GM12892 (cell line): ENCODE measurements at places on chromosomes 4 and X.

GRCh38 chr4:141885112-141885511, 248.7 kb downstream of the IL15 start:
- no peak for DNase-seq

DNA sequence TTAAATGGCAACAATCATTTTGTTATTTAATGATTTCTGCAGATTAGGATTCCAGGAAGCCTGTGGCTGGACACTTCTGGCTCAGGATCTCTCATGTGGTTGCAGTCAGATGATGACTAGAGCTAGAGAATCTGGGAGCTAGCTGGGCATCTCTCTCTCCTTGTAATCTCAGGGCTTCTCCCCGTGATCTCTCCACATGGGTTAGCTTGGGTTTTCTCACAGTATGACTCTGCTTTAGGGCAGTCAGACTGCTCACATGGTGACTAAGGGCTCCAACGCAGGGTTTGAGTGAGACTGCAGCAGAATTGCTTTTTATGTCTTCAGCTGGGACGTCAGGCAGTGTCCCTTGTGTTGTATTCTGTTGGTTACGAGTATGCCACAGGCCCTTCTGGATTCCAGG, 361.4 kb downstream of the CBLL2 start:
- DNase-seq = no peak

DNA sequence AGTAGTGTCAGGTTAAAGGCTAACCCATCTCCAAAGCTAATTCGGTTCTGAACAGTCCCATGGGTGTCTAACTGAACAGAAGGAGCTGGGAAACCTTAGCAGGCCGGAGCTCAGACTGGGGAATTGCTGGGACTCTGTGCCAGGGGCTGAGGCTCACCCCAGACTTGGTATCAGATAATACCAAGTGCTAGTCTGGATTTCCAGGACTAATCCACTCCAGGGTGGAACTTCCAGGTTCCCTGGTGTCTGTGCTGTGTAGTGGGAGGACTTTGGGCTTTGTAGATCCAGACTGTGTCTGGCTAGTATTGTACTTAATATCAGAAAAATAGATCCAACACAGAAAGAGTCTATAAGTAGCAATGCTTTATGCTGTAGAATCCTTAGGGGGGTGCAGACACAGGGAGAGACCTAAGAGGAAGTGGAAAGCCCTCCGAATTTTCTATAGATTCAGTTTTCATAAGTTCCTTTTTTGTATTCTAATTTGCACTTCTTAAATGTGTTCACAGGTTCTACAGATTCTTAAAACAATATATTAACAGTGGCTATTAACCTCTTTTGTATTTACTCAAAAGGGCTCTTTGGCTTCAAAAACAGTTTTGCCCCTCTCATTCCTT, 4.1 kb downstream of the ZNF827 start:
- DNase-seq = no peak

GRCh38 chr4:184574861-184575260, 74.4 kb downstream of the CASP3 start:
- no peak for DNase-seq

DNA sequence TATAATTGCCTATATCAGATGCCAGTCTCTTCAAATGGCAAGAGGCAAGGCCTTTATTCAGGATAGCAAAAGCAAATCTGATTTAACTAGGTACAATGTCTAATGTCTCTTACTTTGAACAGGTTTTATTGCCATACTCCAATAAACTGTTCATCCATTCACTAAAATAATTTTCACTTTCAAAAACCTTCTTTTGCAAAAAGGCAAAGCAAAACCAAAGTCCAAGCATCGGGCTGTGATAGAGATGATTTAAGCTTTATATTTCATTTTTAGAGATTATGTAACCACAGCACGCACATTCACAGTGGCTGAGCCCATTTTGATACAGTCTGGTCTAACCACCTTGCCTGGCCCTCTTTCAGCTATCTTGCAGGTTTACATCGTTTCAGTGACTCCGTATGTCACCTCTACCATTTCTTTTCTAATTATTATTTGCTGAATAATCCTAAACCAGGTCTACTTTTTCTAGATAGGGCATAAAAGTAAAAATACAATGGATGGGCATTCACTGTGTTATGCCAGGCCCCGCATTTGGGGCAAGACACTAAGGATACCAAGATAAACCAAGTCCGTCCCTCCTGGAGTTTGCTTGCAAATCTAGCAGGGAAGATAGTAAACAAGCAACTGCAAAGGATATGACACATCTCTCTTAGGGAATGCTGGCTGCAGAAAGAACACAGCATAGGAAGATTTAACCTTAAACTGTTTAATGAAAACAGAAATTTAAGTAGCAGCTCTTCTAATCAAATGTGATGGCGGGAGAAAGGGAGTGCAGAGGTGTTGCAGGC, 1.8 kb downstream of the CASP3 start:
- DNase-seq = no peak

- DNase-seq = no peak
These were observed 9.7 kb upstream of the GEMIN8 start for GRCh38 chrX:14039344-14039743.

- no peak for DNase-seq
These were observed 348.8 kb downstream of the GBA3 start for GRCh38 chr4:23041501-23041900.

GRCh38 chr4:158428242-158428641, 93.4 kb upstream of the RXFP1 start:
- DNase-seq = no peak

GRCh38 chr4:136985683-136986082, 546.6 kb downstream of the PCDH18 start:
- no peak for DNase-seq

DNA sequence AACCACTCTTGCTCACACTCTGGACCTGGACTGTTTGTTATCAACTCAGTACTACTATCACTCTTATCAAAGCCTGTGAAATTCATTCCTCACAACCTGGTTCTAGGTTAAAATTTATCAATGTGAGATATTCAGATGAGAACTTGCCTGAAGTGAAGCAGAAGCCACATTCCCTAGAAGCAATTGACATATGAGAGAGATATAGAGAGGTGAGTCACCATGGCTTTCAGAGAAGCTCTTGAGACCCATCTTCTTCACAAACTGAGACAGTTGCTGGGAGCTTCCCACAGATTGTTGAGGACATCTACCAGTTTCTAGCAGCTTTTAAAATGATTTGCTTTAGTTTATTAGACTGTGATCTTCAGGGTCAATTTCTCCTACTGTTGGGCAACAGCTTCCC, 316.9 kb upstream of the TET2 start:
- DNase-seq = no peak

- DNase-seq = no peak
These were observed 1360.0 kb downstream of the TECRL start for GRCh38 chr4:63049278-63049677.

- no peak for DNase-seq
These were observed 45.7 kb upstream of the GATB start for GRCh38 chr4:151806511-151806927.

- DNase-seq = no peak
These were observed 22.0 kb downstream of the CPZ start for GRCh38 chr4:8614365-8615193.

DNA sequence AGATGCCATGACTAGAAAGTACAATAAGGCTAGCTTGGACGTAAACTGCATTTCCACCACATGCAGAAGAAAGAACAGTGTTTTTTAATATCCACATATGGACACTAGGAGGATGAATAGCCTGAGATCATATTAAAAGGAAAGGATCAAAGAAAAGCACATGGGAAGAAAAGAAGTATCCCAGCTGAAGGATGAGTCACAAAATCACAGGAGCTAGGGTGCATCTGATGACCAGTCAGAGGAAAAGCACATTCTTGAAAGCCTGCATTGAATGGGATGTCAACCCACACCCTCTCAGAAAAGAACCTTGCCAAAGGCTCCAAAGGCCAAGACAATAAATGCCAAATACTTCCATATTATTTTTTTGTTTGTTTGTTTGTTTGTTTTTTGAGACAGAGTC, 56.8 kb upstream of the PRDX4 start:
- no peak for DNase-seq

GRCh38 chrX:53681661-53682060, 4.9 kb downstream of the HUWE1 start:
- no peak for DNase-seq

- DNase-seq = no peak
These were observed 111.1 kb downstream of the CCNG2 start for GRCh38 chr4:77268108-77268507.

DNA sequence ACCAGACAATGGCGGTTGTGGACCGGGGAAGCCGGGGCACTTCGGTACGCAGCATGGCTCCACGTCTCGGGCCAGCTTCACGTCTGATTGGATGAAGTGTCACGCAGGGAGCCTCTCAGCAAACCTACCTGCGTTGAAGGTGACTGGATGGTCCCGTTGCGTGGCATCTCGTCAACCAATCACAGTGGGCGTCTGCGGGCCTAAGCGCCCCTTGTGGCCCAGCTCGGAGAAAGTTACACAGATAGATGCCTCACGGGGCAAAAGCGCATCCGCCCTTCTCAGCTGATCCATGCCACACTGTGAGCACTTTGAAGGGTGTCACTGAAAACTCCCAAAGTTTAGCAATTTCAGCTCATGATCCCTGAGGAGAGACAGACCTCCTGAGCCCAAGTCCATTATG, at the start of gene H2BW1:
TSS of gene H2BW1 (minus strand) at position 103 of the 400 bp plus-strand sequence. CDS start 132 bp downstream, outside the sequence.
- DNase-seq = no peak

GRCh38 chrX:50000937-50001542, 78.6 kb downstream of the CLCN5 start:
- no peak for DNase-seq

DNA sequence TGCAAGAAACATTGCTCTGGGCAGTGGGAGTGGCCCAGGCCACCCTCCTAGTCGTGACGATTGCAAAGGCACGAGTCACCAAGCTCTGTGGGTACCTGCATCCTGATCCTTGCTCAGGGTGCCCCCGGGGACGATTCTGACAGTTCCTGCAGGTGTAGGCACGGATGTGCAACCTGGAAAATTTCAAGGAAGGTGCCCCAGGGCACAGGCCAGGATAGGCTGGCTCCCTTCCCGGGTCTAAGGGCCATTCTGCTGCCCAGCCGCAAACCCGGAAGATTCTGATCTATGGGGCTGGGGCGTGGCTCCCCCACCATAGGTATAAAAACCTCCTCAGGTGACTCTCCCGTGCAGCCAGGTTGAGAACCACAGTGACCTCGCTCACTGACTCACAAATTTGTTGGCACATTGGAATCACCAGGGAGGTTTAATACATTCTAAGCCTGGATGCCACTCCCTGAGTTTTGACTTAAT, 228.5 kb downstream of the PTTG2 start:
- no peak for DNase-seq

DNA sequence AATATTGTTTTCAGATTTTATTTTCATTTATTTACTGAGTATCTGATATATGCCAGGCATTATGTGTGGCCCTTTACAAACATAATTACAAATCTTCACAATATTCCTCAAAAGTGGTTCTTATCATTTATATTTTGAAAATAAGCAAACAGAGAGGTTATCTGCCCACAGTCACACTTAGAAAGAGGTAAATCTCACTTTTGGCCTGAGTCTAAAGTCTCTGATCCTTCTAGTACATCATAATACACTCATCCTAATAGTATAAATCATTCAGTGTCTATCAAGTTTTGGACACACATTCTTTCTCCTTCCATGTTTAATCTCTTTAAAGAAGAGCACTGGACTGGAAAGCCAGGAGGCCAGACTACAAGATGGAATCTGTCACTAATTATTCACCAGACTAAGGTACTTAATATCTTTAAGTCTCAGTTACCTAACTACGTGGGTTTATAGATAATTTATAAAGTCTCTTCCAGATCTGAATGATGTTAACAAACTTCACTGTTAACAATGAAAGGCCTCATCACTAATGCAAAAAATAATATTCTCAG, 281.3 kb downstream of the PPP3CA start:
- no peak for DNase-seq

GRCh38 chr4:105633241-105633640, 75.2 kb downstream of the INTS12 start:
- DNase-seq = no peak

GRCh38 chrX:65587616-65588526, 53.3 kb upstream of the LAS1L start:
- DNase-seq = no peak

GRCh38 chr4:48909697-48910096, 3.1 kb upstream of the OCIAD2 start:
- no peak for DNase-seq

DNA sequence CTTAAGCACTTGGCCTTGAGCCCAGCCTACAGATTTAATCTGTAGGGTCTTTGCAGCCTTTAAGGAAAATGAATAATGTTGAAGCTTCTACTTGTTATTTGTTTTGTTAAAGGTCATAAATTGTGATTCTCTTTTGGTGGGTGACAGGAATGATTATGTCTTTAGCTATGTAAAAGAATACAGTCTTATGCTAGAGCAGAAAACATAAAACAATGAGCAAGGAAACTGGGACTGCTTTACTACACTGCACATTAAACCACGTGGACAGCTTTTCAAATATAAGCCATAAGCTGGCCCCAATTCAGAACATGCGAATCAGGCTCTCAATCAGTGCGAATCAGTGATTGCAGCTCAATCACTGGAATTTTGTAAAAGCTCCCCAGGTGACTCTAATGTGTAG, 40.9 kb upstream of the TBC1D19 start:
- no peak for DNase-seq

GRCh38 chr4:127352220-127353113, 280.3 kb upstream of the INTU start:
- DNase-seq = no peak

GRCh38 chr4:150583287-150584110, 1.5 kb downstream of the MAB21L2 start:
- no peak for DNase-seq

DNA sequence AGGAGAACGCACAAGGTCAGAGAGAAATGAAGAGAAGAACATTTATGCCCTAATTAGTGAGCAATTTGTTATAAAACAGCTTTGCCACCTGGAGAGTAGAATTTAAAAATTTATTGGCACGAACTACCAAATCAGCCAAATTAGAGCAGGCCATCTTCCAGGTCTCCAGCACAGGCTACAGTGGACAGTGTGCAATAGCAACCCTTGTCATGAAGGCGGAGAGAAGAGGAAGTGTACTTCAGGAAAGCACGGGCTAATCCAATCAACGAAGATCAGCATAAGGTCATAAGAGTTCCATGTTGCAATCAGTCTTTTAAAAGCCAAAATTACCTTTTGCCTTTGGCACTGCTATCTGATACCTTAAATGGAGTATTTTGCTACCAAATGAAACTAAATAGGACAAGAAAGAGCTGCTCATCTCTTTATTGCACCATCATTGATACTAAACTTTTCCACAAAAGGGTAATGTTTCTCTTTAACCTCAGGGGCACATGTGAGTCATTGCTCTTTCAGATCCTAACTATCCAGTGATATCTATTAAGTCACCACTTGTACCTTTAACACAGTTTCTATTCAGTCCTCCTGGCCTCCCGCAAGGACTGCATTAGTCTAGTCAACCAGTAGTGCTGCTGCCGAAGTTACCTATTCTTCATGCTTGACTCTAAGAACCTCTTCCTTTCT, 19.9 kb downstream of the ANK2 start:
- no peak for DNase-seq

- DNase-seq = no peak
These were observed 365.5 kb downstream of the GBA3 start for GRCh38 chr4:23058165-23058776.
